ENCODE measurements at places on chromosomes 7 and 10.

- DNase-seq, result no peak
Measured at GRCh38 chr7:55310287-55311025, 54.7 kb upstream of the LANCL2 start.

DNA sequence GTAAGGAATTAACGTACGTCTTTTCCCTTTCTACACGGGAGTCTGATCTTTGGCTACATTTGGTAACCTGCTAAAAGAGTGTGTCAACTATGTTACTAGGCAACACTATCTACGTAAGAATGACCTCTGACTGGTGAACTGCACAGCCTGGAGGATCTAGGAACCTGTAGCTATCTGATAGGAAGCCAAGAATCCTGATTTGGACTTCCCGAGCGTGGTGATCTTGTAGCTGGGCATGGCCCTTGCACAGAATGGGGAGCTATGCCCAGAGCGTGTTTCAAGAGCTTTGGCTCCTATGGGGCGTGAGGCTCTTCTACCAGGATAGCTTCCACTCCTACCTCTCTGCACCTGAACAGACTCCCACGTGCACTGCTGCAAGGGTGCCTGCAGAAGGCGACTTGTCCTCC, 157.5 kb downstream of the TAX1BP1 start:
- DNase-seq, result no peak

- DNase-seq, result no peak
Measured at GRCh38 chr10:33189363-33189762, 145.1 kb downstream of the NRP1 start.

GRCh38 chr7:100247152-100247757, 27.5 kb downstream of the PVRIG start:
- DNase-seq, result no peak

- no peak for DNase-seq
Measured at GRCh38 chr10:10915215-10915614, 102.5 kb upstream of the CELF2 start.

DNA sequence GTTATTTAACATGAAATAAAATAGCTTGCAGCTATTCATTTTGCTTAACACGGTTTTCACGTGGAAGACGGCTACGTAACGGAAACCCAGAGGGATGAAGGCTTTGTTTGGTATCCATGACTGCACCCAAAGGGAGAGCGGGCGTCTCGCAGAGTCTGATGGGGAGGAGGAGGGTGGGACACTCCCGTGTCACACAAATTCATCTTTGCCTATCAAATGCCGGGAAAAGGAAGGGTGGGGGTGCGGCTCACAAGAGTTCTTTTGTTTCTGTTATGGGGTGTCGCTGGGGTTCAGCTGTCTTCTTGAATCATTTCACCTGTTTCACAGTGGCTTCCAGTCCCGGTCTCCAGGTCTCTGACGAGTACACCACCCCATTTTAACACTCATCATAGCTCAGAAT, 108.5 kb downstream of the ZRANB1 start:
- no peak for DNase-seq
